Omental fat pad (tissue), 4 donors: ENCODE measurements at places on chromosomes 11 and 22. TPM values are rescaled to one million over a fixed set of nuclear protein-coding genes. Genes with fewer than 3 reads are reported as not detected.

GRCh38 chr11:9796266-9796665 is 132.4 kb downstream of the SWAP70 start:
- no peak for DNase-seq

GRCh38 chr11:13042873-13043342 is 33.8 kb downstream of the RASSF10 start:
- DNase-seq, result no peak

DNA sequence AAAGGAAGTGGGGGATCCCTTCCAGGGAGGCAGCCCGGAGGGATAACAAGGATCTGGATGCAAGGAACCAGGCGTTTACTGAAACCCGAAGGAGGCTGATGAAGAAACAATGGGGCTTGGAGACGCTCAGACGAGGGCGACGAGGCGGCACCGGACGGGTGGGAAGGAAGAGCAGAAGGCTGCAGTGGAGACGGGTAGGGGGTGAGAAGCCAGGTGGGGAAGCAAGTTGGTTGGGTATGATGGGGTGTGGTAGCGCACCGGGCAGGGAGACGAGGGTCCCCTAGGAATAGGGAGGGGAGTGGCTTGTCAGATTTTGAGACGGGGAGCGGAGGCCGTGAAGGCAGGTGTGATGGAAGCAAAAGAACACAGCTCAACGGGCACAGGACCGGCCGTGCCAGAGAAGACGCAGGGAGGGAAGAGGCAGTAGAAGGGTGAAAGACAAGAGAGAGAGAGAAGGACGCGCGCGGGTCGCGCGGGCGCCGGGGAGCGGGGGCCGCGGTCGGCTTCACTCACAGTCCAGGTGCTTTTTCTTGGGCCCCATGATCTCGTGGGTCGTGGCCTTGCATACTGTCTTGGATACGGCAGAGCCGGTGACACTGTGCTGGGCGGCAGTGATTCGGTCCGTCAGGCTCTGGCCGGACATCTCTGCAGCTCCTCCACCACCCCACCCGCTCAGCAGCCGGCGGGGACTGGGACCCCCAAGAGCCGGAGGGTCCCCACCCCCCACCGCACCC is 579 bp downstream of the PICALM start:
- DNase-seq, result no peak

DNA sequence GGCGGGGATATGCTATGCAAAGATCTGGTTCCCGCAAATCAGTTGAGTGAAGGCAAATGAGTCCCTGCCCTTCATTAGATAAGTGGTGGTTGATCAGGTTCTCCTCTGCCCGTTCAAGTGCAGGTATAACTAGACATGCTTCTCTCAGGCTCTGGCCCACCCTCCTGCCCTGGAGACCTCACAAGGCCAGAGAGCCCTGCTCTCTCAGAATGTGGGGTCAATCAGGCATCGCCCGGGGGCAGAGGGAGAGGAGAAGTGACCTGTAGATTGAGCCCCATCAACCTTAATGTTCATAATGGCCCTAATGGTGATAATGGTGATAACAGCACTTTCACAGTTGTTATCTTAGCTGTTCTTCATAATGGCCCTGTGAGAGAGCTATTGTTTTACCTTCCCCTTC is 224.3 kb downstream of the DSCAML1 start:
- no peak for DNase-seq

DNA sequence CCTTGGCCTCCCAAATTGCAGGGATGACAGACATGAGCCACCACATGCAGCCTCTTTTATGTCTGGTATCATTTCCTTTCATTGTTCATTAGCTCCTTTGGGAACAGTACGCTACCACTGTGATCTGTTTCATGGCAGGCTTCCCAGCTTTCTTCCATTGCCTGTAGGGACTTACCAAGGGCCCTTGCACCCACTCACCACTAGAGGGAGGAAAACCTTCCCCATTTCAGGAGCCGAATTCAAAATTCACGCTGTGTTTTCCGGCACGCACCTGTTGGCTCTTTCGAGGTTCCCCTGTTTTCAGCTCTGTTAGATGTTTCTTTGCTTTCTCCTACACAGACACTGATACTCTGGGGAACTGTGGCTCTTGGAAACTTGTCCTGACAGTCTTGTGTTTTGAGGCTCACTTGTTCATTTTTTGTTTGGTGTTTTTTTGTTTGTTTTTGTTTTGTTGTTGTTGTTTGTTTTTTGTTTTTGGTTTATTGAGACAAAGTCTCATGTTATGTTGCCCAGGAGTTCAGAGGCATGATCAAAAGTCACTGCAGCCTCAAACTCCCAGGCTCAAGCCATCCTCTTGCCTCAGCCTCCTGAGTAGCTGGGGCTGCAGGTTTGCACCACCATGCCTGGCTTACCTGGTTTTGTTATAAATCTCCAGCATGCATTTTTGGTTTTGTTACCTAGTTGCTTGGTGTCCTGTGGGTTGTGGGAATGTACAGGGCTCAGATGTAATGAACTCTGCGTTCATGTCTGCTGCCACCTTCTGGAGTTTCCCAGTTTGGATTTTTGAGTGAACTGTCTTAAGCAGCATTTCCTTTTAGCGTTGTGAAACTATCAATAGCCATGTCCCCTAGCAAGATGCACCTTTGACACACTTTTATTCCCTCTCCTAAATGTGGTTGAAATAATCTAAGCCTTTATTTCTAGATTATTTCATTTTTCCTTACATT is 2.3 kb downstream of the KRTAP5-11 start:
- no peak for DNase-seq

GRCh38 chr11:116529271-116529670 is 243.5 kb downstream of the BUD13 start:
- no peak for DNase-seq

DNA sequence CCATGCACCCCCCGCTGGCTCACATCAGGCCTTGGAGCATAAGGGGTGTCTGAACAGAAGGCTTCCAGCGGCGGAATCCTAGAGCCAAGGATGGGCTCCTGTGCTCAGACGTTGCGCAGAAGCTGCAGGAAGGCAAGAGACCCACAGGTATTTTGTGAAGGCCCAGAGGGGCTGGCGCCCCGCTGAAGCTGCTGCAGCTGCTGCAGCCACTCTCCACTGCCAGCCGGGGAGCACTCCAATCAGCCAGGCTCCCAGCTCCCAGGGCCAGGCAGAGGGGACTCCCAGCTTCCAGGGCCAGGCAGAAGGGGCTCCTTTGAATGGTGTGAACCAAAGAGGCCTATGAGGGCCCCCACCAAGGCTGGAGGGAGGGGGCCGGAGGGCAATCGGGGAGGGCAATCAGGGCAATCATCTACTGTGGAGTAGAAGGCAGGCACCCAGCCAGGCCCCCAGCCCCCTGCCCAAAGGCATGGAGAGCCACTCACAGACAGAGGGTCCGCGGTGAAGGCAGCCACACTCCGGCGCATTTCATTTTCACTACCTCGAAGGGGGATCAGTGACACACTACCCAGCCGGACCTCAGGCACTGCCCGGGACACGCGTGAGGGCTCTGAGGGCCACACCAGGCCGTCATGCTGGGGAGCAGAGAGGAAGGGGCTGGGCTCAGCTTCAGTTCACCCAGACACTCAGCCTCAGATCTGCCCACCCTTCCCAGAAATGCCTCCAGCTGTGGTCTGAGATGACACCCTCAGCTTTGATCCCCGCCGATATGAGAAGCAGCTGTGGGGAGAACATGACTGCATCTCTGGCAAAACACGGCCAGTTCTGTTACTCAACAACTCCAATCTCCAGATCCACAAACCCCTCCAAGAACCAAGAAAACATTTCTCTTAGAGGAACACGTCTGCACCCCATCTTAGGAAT is 11.6 kb upstream of the PDE2A start:
- peak; percentile 48 for DNase-seq

The SREBF2 gene
- total RNA-seq, result 38.5 TPM

The BRMS1 gene
- total RNA-seq, result 42.2 TPM

The TYR gene
- not detected for total RNA-seq
